ENCODE measurements at places on chromosomes 3 and 15.

DNA sequence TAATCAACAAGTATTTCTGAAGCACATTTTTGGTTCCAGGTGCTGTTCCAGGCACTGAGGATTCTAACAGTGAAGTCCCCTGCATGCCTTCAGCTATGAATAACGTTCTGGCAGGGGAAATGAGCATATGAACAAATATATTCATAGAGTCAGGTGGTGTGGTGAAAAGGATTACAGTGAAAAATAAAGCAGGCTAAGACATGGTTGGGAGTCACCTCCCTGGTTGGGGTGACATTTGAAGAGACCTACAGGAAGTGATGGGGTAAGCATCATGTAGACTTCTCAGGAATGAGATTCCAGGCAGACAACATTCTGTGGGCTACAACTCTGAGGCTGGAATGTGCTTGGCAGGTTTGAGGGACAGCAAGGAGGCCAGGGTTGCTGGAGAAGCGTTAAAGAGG is 15.0 kb downstream of the FRMD4B start:
- no peaks in the 10 kb centered on the region for H3K27me3 ChIP-seq
- H3K4me3 ChIP-seq = no peak overlapping the region
- H3K27ac ChIP-seq = peak overlapping the region; percentile 58
- no peak for DNase-seq
- H3K36me3 ChIP-seq = no peaks in the 10 kb centered on the region
- H3K4me1 ChIP-seq = peaks cover 27% of the 10 kb centered on the region

GRCh38 chr15:73273181-73274002 is 95.4 kb downstream of the HCN4 start:
- H3K27ac ChIP-seq = no peak overlapping the region
- DNase-seq = no peak

DNA sequence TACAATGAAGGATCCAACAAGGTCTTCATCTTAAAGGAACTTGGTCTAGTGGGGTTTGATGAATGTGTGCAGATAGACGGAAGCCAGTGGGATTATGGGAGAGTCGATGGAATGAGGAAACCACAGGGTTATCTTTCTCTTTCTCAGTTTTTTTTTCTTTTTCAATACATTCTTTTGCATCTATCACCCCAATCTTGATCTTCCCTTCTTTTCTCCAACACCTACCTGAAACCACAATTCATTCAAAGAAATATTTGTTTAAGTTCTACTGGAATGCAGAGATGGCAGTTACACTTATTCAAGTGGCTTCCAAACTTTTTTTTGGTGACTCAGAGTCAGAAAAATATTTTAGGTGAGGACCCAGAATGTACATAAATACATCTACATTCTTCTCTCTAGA is 1.7 kb downstream of the TMEM212 start:
- H3K4me3 ChIP-seq = no peak overlapping the region
- DNase-seq = no peak

DNA sequence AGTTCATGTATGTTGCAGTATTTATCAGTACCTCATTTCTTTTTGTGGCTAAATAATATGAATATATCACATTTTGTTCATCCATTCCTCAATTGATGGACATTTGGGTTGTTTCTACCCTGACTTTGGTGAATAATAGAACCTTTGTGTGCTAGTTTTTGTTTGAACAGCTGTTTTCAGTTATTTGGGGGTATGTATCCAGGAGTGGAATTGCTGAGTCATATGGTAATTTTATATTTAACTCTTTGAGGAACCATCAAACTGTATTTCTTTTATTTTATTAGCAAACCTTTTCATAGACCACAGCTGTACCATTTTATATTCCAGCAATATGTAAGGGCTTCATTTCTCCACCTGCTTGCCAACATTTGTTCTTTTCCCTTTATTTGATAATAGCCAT is 38.4 kb upstream of the RBM5 start:
- H3K4me1 ChIP-seq = peaks cover 7% of the 10 kb centered on the region
- no peaks in the 10 kb centered on the region for H3K27me3 ChIP-seq
- no peak overlapping the region for H3K27ac ChIP-seq
- peaks cover 11% of the 10 kb centered on the region for H3K36me3 ChIP-seq

DNA sequence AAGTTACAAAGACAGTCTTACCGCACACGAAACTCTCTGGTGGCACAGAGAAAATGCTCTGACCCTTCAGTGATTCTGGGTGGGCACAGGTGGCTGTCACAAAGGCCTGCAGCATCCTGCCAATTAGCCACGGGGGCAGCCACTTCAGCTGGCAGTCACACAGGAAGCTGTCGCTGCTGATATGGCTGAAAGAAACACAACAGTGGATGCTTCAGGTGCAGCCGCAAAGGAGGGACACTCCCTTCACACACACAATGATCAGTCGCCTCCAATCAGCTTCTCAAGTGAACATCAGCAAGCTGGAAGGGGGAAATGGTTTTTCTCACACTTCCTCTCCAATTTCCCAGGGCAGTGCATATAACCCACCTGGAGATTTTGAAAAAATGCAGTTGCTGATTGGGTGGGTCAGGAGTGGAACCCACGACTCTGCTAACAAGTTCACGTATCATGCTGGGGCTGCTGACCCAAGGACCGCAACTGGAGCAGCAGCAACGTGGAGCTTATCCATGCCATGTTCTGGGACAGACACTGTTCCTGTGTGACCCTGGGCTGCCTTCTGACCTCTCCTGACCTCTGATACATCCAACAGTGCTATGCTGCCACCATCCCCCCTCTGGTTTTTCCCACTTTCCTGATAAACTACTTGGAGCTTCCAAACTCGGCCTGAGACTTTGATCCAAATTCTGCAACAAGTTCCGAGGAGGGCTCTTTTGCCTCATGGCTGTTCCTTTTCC is 106.6 kb downstream of the LRIG1 start:
- no peaks in the 10 kb centered on the region for H3K36me3 ChIP-seq
- H3K27ac ChIP-seq = peak overlapping the region; percentile 75
- peak overlapping the region; percentile 49 for H3K4me3 ChIP-seq
- no peak for DNase-seq
- H3K4me1 ChIP-seq = peaks cover 35% of the 10 kb centered on the region

DNA sequence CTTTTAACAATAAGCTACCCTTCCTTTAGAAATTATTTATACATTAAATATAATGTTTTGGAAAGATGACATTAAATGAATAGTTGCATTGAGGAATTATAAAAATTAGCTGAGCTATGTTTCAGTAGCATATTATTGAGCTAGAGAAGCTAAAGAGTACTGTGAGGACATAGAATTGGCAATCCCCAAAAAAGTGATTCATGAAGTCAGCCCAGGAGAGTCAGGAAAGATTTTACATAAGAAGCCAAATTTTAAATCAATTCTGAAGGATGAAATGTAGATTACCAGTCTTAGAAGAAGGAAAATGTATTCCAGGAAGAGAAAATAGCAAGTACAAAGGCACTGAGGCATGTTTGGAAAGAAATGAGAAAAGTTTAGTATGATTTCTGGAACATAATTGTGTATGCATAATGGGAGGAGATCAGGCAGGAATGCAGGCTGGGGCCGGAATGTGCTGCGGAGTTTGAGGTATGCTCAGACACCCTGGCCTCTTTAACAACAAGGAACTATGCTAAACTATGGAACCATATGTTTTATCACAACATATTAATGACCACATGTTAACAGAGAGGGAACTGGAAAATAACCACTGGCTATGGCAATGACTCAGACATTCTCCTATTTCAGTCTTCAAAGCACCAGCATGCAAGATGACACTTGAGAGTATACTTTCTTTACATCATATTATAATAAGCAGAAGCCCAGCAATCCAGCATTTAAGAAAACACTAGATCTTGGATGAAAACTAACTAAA is 103.3 kb upstream of the COL8A1 start:
- no peak overlapping the region for H3K27ac ChIP-seq
- H3K36me3 ChIP-seq = no peaks in the 10 kb centered on the region
- H3K27me3 ChIP-seq = no peaks in the 10 kb centered on the region
- no peak for DNase-seq
- H3K4me1 ChIP-seq = peaks cover 29% of the 10 kb centered on the region

DNA sequence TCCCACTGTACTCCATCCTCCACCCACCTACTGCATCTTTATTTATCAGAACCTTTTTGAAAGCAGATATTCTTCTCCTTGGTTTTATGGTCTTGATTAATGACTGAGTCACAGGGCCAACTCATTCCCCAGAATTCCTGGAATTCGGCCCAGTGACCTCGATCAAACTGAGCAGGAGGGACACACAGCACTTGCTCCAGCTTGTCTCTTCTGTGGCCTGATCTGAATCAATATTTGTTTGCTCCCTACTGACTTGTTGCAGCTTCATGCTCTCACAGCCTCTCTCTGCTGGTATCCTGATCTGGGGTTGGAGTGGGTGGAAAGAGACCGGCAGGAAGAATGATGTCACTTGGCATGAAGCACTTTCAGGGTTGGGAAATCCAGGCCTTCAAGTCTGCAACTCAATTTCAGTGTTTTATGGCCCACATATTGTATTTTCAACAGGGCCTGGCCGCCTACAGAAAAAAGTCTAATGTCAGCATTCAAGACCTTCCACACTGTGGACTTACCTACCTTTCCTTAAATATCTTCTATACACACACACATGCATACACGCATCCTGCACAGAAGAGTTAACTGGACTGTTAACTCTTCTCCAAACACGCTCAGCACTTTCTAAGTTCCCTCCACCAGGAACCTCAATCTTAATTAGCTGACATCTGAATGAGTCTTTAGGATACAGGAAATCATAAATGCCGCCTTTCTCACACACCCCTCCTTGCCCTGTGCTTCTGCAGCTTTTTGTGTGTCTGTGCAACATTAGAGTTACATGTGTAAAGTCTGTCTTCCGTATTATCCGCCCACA is 4.6 kb downstream of the ANXA2 start:
- H3K36me3 ChIP-seq = no peaks in the 10 kb centered on the region
- peak; percentile 39 for DNase-seq
- H3K4me1 ChIP-seq = peaks cover 52% of the 10 kb centered on the region
- no peaks in the 10 kb centered on the region for H3K27me3 ChIP-seq
- H3K4me3 ChIP-seq = peak overlapping the region; percentile 97
- peak overlapping the region; percentile 99 for H3K27ac ChIP-seq

DNA sequence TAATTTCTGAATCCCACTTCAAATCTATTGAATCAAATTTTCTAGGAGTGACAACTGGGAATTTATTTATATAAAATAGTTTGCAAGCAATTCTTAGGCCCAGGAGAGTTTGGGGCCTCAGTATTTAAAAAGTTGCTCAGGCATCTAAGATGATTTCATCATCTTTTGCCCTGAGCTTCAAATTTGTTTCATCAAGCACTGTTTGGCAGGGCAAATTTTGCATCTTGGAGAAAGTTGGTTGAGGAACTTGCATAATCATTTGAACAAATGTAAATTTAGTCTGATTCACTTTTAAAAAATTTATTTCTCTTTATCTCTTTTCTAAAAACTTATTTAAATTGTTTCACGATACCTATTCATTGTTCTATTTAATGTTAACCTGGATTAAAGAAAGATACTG is 702.8 kb downstream of the SI start:
- no peaks in the 10 kb centered on the region for H3K27me3 ChIP-seq
- no peaks in the 10 kb centered on the region for H3K4me1 ChIP-seq
- no peaks in the 10 kb centered on the region for H3K36me3 ChIP-seq
- no peak overlapping the region for H3K4me3 ChIP-seq
- H3K27ac ChIP-seq = no peak overlapping the region
- no peak for DNase-seq

DNA sequence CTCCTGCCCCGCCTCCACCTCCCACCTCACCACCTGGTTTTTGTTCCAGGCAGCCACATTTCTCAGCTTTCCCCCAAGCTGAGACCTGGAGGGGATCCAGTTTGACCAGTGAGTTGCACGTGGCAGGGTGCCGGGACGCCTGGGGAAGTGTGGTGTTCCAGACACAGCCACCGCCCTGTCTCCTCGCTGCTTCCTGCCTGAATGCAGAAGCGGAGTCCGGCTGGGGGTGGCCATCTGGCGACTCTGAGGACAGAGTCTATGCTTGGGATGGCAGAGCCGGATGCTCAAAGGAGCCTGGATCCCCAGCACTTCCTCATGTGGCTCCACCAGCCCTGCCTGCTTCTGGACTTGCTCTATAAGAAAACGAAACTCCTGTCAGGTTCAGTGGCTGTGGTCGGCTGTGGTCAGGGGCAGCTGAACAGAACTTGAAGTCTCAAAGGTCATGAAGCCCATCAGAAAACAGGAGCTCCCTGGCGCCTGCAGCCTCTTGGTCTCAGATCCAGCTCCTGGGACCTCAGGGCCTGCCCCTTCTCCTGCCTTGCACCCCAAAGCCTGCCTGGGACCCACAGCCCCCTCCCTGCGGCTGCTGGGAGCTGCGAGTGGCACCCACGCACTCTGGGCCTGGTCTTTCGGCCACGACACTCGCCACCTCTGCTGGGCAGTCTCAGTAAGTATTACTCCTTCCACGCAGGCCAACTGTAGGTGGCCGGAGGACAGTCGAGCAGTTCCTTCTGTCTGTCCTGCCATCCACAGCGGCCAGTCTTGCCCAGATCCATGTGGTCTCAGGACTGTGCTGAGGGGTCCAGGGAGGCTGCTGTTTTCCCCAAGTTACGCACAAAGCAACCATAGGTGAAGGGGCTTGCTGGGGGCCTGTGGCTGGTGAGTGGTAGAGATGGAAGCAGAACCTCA is 112.8 kb upstream of the MEF2A start:
- H3K27ac ChIP-seq = peak overlapping the region; percentile 99
- H3K27me3 ChIP-seq = no peaks in the 10 kb centered on the region
- H3K4me1 ChIP-seq = peaks cover 50% of the 10 kb centered on the region
- DNase-seq = peak; percentile 82

GRCh38 chr3:128094295-128095151 is 29.1 kb downstream of the RUVBL1 start:
- no peaks in the 10 kb centered on the region for H3K27me3 ChIP-seq
- peaks cover 20% of the 10 kb centered on the region for H3K36me3 ChIP-seq
- no peak overlapping the region for H3K27ac ChIP-seq
- no peak overlapping the region for H3K4me3 ChIP-seq
- DNase-seq = no peak
- no peaks in the 10 kb centered on the region for H3K4me1 ChIP-seq

- H3K4me1 ChIP-seq = peaks cover 34% of the 10 kb centered on the region
- H3K27me3 ChIP-seq = no peaks in the 10 kb centered on the region
- H3K4me3 ChIP-seq = no peak overlapping the region
- DNase-seq = no peak
- no peaks in the 10 kb centered on the region for H3K36me3 ChIP-seq
Observed at GRCh38 chr3:31580645-31581044, 47.9 kb downstream of the STT3B start.

GRCh38 chr15:98657721-98658120 is 9.4 kb downstream of the IGF1R start:
- H3K4me3 ChIP-seq = no peak overlapping the region
- no peaks in the 10 kb centered on the region for H3K36me3 ChIP-seq
- DNase-seq = no peak
- peak overlapping the region; percentile 5 for H3K27ac ChIP-seq
- no peaks in the 10 kb centered on the region for H3K27me3 ChIP-seq
- peaks cover 97% of the 10 kb centered on the region for H3K4me1 ChIP-seq

DNA sequence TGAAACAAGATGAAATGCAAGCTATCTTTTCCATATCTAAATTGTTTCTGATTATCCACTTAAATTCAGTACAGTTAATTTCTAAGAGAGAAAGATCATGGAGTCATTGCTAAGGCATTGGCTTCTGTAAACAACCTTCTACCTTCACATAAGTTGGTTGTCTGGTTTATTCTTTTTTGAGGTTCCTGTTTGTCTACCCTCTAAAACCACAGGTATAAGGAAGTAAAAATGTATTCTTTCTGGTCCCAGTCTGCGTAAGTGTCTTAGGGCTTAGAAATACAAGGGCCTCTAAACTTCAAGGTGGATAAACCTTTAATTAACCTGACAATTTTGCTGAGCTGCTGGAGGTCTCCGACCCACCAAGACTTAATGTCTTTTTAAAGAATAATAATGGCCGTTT is 3.6 kb upstream of the ATOSA start:
- no peak for DNase-seq
- no peak overlapping the region for H3K27ac ChIP-seq
- peaks cover 8% of the 10 kb centered on the region for H3K4me1 ChIP-seq
- H3K27me3 ChIP-seq = no peaks in the 10 kb centered on the region

GRCh38 chr15:75483106-75483505 is 31.6 kb upstream of the SIN3A start:
- no peaks in the 10 kb centered on the region for H3K27me3 ChIP-seq
- no peak for DNase-seq
- H3K4me1 ChIP-seq = no peaks in the 10 kb centered on the region
- no peak overlapping the region for H3K27ac ChIP-seq
- H3K36me3 ChIP-seq = peaks cover 20% of the 10 kb centered on the region
